Activated CD8-positive, alpha-beta memory T cell treated with anti-CD3 and anti-CD28 coated beads, Interleukin-2, amount 10 ng/mL, durations not matched to agents 7 days and 5 days (primary cell): ENCODE measurements at places on chromosomes 6 and 20. TPM values are rescaled to one million over a fixed set of nuclear protein-coding genes. Genes with fewer than 3 reads are reported as not detected.

Gene GHRH
- not detected for total RNA-seq

Gene GNRH2
- total RNA-seq, result 0.55 TPM

Gene KIF13A
- 0.05 TPM for total RNA-seq

Gene ARHGAP18
- total RNA-seq, result 20.8 TPM

Gene CDYL
- 40.8 TPM for total RNA-seq

Gene TENT5A
- total RNA-seq, result 3.7 TPM

Gene IL22RA2
- total RNA-seq, result not detected

Gene OVOL2
- total RNA-seq, result not detected

Gene TUBB2B
- total RNA-seq, result not detected

GRCh38 chr20:58188527-58188926 lies 39.9 kb downstream of the ANKRD60 start:
- DNase-seq, result no peak

GRCh38 chr6:15326067-15326614 lies 80.3 kb downstream of the JARID2 start:
- DNase-seq, result no peak

DNA sequence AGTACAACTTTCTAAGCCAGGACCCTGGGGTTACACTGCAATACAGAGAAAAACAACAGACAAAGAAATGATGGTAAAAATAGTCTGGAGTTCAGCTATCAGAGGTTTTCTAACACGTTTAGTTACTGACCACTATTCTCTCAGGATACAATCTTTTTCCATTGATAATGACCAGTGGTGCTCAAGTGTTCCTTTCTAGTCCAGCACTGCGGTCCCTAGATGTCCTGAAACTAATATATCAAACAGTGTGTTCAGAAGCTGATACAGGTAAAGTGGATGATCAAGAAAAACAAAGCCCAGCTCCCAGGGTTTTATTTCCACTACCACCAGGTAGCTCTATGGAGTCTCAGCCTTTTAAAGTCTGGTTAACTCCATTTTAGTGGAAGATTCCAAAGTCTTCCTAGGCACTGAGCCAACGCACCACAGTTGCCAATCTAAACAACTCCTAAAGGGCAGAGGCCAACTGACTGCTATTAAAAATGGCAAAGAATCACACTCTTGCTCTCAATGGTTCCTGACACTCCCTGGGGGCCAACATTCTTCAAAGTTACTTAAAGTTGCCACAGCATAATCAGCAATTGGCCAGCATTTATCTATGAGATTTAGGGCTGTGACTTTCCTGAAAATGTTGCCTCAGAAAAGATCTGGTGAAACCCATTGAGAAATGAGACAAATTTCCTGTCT lies 38.2 kb downstream of the DZANK1 start:
- no peak for DNase-seq

DNA sequence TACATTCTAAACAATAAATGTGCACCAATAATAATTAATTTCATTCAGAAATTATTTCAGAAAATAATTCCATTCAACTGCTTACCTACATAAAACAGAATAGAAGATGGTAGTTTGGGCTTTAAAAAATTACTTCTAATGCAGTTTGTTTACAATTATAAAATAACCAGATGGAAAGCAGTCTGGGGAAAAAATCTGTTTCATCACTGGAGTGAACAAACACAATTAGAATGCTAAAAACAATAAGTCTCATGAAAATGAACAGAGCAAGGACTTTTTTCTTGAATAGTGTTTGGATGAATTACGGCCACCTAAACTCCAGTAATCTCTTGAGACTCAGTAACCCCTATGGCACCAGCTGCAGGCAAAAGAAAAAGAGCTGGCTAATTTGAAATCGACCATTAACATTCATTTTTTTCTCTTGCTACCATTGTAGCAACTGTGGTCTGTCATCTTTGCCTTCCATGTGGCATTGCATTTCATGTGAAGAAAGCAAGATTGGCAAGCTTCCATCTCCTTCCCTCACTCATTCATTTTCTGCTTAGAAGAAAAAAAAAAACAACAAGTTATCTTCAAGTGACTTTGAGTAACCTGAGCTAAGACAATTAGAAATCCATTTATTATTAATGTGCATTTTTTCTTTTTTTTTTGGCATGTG lies 88.4 kb upstream of the CEP85L start:
- DNase-seq, result no peak

- no peak for DNase-seq
Measured at GRCh38 chr6:17218023-17218748, 63.0 kb upstream of the RBM24 start.

DNA sequence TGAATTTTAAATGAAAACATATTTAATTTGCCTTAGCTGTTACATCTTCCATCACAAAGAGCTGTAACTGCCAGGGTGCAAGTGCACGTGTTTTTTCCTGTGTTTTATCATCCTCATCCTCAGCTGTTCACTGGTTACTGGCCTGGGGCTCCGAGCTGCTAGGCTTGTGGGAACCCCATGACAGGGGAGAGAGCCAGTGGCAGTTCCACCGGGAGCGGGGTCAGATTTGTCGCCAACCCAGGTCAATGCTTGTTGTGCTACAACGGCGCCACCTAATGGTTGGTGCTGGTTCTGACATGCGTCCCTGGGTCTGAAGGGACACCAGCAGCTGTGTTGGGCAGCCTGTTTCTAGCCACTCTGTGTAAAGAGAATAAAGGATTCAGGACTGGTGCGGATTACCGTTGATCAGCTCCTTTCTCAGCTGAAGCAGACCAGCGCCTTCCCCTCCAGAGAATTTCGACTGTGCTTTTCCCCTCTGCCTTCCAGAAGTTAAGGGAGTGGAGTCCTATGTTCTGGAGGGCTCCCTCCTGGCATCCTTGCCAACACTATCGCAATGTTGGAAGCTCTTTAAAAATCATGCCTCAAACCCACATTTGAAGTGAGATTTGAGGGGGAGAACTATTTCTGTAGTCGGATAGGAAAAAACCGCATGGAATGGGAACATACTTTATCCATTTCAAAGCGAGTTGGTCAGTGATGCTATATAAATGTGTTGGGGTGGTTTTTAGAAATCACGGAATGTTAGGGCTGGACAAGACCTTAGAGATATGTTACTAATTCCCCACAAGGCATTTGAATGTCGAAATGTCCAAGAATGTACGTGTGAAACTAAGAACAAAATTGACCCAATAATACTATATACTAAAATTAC lies 32.1 kb downstream of the SUMO4 start:
- peak; percentile 95 for DNase-seq

- DNase-seq, result peak; percentile 78
Measured at GRCh38 chr6:166333172-166333995, 9.0 kb downstream of the SFT2D1 start.

- no peak for DNase-seq
Measured at GRCh38 chr6:20569000-20569610, 34.8 kb downstream of the CDKAL1 start.

DNA sequence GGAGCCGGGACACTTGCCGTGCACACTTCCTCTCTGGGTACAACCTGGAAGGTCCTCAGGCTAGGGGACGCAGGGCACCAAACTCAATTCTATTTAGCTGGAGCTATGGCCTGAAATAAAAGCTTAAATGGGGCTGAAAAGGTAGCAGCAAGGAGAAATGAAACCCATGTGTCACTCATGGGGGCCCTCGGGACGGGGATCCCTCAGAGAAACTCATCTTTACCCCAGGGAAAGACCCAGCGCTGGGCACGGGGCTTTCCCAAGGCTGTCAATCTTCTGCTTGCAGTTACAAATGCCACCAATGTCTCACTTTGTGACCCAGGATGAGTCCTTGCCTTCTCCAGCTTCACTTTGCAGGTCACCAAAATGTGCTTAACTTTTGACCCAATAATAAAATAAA lies 16.5 kb downstream of the SNAI1 start:
- no peak for DNase-seq

DNA sequence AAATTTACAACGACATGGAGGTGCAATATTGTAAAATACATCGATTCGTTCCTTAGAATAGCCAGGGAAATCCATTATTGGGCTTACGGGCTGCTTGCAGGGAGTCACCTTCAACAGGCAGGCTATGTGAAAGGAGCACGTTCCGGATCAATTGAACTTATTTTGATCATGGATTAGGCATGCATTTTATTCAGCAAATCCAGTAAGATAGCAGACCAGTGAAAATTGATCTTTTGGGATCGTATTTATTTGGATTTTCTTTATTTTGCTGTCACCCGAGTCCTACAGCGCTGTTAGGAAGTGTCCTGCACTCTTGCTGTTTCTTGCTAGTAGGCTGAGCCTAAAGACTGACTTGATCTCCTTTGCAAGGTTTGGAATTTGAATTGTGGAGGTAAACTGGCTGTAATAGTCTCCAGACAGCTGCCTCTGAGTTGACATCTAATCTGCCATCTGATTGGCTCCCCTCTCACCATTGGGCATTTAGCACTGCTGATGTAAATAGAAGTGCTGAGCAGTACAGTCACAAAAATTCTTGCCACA lies 3.0 kb downstream of the ARID1B start:
- peak; percentile 78 for DNase-seq

DNA sequence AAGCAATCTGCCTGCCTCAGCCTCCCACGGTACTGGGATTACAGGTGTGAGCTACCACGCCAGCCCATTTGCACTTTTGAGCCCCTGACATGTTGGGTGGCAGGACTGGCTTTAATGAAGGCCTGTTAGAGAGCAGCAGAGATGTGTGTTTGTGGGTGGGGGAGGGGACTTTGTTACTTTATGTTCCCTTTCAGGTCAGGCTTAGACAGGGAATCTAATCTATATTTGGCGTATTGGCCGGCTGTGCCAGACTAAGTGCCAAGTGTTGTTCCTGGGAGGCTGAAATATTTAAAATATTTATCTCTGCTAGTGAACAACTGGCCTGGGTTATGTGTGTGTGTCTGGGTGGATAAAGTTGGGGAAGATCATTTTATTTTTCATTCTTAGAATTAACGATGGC lies 6.1 kb downstream of the GMPR start:
- no peak for DNase-seq

DNA sequence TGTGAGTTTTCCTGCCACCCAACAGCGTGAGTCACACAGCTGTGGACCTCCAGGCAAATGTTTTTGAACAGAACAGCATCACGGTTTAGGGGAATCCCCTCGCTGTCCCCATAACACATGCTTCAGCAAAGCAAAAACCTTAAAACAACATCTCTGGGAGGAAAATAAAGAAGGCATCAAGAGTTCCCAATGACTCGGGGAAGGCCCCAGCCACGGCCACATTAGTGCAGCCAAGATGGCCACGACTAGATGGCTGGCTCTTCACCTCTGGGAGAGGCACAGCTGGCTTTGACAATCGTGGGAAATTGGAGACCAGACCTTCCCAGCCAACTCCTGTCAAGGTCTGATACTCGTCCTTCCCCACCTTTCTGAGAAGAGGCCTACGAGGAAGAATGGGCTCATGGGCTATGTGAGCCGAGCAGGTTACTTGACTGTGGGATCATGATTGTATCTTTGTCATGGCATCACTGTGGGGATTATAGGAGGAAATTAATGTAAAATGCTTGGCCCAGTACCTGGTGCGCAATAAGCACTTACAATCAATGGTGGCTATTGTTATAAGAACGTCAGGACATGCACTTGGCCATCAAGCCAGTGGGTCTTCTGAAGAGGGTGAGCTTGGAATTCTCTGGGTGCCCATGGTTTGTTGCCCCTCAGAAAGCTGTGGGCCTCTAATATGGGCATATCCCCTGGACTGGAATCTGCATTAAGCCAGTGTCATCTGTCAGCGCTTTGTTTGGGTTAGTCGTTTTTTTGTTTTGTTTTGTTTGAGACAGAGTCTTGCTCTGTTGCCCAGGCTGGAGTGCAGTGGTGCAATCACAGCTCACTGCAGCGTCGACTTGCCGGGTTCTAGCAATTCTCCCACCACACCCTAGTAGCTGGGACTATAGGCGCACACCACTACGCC lies 43.6 kb downstream of the FGD2 start:
- peak; percentile 88 for DNase-seq

DNA sequence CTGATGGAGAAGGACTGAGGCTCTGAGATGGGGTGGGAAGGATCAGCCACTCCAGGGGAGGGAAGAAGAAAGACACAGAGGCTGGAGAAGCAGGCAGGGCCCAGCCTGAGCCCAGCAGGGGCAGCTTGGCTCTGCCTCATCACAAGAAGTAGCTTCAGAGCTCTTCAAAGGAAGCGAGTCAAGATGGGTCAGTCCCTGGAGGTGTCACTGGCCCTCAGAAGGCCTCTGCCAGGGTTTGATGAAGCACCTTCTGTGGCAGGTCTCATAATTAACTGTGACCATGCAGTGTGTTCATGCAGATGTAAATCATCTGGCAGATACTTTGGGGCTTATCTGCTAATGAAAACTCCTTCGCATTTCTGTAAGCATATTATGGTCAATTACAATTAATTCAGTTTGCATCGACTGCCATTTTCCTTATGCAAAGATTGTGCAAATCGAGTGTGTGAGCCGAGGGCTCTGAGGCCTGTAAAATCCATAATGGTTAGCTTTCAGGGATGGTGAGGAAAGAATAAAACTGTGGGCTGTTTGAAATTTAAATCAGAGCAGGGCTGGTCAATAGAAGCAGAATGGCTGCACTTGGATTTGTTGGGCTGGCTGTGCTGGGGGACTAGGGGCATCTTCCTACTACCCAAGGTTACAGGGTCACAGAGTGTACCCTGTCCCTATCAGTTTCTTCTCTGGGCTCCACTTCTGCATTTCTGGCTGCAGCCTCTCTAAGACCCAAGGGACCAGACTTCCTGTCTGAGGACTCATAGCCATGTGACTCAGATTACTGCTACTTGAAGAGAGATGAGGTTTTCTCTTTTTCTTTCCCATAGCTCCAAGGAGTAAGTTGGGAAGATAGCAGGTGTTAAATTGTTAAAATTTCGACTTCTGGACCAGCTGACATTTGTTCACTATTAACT lies 376.6 kb downstream of the DHX35 start:
- DNase-seq, result no peak

GRCh38 chr6:23784301-23784919 lies 341.6 kb upstream of the NRSN1 start:
- DNase-seq, result no peak

- no peak for DNase-seq
Measured at GRCh38 chr6:170199716-170200115, 91.2 kb downstream of the DLL1 start.

DNA sequence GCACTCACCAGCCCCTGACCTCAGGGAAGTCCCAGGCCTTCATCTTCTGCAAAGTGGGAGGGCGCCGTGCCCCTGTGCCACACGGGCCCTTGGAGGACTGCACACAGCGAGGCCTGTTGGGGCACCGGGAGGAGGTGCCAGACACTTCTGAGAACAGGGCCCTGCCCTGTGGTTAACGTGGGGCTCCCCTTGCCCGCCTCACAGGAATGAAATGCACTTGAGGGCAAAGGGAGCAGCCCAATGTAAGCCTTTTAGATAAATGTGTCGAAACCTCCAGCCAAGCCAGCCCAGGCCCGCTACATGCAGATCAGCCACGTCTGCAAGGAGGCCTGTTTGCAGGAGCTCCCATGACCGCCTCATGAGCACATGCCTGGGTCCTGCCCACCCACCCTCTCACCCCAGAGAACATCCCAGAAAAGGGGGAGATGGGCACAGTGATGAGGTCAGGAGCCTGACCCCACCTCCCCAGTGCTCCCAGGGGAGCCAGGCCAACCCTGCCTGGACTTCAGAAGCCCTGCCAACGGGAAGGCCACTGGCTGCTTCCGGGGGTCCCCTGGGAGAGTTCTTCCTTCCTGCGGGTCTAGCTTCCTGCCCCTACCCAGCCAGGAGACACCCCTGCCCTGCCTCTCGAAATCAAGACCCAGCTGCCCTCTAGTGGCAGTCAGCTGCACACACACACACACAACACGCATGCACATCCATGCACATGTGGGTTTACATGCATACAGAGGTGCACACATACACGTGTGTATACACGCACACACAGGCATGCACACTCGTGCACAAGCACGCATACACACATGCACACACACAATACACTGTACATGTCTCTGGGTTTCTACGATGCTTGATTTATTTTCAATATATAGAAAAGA lies 178.7 kb downstream of the TAF4 start:
- peak; percentile 51 for DNase-seq

- no peak for DNase-seq
Measured at GRCh38 chr6:122494665-122495272, 23.2 kb upstream of the SERINC1 start.
